ENCODE measurements at places on chromosomes 6 and 20.

- peak; percentile 15 for DNase-seq
Measured at GRCh38 chr6:166757232-166758135, 130.4 kb upstream of the RPS6KA2 start.

- peak; percentile 51 for DNase-seq
Measured at GRCh38 chr6:142568857-142569597, 267.2 kb downstream of the ADGRG6 start.

- no peak for DNase-seq
Measured at GRCh38 chr6:34810936-34811632, 19.2 kb downstream of the BLTP3A start.

DNA sequence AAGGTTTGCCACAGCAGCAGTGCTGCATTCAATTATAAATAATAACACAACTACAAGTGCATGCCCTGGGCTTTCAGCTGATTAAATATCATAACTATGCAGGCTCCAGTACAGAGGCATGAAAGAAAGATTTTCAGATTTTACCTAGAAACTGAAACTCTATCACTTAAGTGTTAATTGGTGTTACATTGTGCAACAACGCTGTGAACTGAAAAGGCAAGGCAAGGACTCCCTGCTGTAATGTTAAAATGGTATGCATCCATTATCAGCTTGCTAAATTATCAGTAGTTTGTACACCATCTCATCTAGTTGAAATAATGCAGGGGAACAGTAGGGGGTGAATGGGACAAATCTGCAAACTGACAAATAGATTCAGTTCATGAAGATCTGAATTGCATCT, 976.7 kb upstream of the MANEA start:
- no peak for DNase-seq

- no peak for DNase-seq
Measured at GRCh38 chr6:109678240-109678639, 12.8 kb downstream of the AK9 start.

DNA sequence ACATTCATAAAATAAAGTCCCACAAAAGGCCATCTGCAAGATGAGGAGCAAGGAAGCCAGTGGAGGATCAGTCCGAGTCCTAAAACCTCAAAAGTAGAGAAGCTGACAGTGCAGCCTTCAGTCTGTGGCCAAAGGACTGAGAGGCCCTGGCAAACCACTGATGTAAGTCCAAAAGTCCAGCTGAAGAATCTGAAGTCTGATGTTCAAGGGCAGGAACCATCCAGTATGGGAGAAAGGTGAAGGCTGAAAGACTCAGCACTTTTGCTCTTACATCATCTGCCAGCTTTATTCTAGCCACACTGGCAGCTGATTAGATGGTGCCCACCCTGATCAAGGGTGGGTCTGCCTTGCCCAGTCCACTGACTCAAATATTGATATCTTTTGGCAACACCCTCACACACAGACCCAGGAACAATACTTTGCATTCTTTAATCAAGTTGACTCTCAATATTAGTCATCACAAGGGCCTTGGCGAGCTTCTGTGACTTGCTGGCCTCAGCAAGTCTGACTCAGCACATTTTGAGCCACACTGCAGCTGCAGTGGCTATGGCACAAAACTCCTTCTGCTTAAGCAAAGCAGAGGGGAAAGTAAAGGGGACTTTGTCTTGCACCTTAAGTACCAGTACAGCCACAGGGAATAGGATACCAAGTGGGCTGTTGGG, 1370.3 kb upstream of the CITED2 start:
- peak; percentile 35 for DNase-seq

- DNase-seq = peak; percentile 19
Measured at GRCh38 chr20:24991897-24992486, 559 bp downstream of the APMAP start.

GRCh38 chr6:165877773-165878172, 214.7 kb upstream of the PDE10A start:
- peak; percentile 68 for DNase-seq

DNA sequence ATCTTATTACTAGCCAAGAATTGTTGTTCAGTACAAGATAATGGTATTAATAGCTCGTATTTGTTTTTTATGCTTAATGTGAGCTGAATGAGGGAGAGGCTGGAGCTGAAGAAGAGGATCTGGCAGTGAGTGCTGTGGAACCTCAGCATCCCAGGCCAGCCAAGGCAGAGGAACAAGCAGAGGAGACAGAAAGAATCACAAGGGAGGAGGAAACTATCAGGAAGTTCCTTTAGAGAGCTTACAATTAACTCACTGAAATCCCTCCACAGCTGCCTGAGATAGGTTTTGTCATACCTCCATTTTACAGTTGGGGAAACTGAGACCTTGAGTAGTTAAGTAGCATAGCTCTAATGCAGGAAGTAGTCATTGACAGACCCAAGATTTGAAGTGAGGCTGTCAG, 39.9 kb upstream of the TULP4 start:
- no peak for DNase-seq

Data from fibroblast of villous mesenchyme (primary cell).